ENCODE measurements at places on chromosomes 5 and 9.
A peak's percentile ranks its signal among the peaks of the same experiment; 100 is the strongest.

DNA sequence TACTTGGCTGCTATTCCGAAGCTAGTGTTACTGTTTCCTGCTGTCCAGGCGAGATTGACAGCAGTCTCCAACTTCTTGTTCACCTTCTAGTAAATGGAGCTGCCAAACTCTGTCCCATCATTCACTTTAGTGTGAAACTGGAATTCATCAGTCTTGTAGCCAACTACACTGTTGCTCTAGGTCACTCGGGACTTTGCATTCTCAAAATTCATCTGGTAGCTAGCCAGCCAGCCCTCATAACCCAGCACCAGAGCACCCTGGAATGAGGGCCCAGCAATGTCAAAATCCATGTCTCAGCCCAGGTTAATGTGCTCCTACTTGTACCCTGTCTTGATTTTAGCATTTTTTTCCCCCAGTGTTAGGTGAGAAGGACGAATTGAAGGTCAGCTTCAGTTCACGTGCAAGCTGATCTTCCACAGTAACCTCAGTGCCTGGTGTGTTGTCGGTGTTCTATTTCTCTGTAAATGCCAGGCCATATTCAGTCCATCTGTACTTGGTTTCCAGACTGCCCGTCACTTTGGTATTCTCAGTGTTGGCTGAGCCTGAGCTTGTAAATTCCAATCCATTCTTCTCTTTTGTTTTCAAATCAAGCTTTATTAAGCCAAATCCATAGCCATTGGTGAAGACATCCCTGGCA, 28.9 kb downstream of the ZNF169 start:
- no peak for DNase-seq

DNA sequence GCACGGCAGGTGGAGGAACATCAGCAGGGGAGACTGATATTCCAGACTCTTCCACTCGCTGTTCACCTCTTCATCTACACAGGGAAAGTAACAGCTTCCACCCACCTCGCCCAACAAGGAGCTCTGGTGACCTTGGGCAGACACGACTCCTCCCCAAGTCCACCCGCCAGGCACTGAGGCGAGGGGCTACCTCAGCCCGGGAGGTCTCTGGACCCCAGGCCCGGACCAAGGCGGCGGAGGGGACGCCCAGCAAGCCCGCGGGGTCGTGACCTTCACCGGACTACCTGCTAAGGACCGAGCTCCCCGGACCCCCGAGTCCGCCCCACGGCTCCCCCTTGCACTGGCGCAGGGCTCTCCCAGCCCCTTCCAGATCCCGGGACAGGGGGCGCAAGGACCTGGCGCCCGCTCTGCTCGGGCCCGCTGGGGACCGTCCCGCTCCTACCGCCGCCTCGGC, 70.2 kb upstream of the LPCAT1 start:
- DNase-seq = peak; percentile 15

DNA sequence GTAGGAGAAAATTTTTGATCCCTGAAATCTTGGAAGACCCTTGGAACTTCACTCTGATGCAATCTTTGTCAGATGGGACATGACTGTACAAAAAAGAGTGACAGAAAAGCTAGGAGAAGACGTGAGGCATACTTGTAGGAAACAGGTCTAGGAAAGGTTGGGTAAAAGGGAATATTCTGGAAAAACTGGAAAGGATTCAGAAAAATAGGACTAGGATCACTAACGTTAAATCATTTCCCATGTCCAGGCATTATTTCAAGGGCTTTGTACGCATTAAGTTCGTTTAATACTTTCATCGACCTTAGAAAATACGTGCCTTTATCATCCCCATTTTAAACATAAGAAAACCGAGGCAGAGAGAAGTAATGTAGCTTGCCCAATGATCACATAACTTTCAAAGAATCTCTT, 2.9 kb downstream of the ALDH1A1 start:
- DNase-seq = no peak

GRCh38 chr9:131666774-131667173, 73.1 kb downstream of the RAPGEF1 start:
- no peak for DNase-seq

DNA sequence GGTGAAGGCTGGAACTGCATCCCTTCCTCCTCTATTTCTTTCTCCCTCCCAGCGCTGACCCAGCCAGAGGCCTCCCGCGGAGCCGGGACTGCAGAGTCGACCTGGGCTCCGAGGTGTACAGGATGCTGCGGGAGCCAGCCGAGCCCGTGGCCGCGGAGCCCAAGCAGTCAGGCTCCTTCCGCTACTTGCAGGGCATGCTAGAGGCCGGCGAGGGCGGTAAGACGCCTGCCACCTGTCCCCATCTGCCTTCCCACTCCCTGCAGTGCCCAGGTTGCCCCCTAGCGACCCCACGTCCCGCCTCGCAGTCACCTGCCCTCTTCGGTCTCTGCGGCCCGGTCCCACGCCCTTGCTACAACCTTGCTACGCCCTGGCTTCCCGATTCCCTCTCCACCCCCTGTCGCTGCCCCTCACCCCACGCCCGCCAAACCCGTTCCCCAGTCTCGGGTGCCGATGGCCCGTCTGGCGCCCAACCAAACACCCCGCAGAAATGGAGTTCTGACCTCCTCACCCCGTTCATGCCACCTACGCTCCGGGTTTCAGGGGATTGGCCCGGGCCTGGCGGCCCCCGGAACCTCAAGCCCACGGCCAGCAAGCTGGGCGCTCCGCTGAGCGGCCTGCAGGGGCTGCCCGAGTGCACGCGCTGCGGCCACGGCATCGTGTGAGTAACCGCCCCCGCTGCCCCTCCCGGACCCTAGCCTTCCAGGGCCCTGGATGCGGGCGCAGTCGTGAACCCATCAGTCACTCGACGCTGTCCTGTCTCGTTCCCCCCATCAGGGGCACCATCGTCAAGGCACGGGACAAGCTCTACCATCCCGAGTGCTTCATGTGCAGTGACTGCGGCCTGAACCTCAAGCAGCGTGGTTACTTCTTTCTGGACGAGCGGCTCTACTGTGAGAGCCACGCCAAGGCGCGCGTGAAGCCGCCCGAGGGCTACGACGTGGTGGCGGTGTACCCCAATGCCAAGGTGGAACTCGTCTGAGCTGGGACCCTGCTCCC, 14.1 kb downstream of the PDLIM4 start:
- DNase-seq = no peak

GRCh38 chr9:132422574-132422973, 12.6 kb downstream of the CFAP77 start:
- no peak for DNase-seq

- DNase-seq = no peak
Observed at GRCh38 chr5:14167211-14167845, 24.2 kb downstream of the TRIO start.

GRCh38 chr5:178378527-178379484, 146.2 kb upstream of the PHYKPL start:
- no peak for DNase-seq
